AML-193 (cell line): ENCODE measurements at places on chromosomes 3 and 15.
A peak's percentile ranks its signal among the peaks of the same experiment; 100 is the strongest.

DNA sequence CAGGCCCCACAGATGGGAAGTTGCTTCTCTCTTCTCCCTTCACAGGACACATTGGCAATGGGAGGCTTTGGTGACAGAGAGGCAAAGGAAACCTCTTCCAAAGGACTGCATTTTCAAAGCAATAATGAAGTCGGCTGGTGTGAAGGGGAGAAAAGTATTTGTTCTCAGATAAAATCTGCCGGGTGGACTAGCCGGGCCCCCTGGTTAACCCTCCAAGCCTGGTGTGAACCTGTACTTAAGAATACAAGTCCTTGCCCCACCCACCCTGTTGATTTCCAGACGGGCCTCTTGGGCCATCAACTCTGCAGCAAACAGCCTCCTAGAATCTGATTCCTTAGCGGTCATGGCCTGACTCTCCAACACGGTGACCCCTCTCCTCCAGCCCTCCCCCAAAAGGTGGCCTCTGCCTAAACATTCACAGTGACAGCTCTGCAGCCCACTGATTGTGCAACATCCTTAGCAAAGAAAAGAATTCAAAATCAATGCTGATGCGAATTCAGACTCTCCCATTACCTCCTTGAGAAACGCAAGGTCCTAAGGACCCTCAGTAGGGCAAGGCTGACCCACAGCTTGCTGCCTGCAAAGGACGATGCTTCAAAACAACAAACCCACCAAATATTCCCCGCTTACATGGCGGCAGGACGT is 9.9 kb downstream of the TLE3 start:
- DNase-seq, result no peak

DNA sequence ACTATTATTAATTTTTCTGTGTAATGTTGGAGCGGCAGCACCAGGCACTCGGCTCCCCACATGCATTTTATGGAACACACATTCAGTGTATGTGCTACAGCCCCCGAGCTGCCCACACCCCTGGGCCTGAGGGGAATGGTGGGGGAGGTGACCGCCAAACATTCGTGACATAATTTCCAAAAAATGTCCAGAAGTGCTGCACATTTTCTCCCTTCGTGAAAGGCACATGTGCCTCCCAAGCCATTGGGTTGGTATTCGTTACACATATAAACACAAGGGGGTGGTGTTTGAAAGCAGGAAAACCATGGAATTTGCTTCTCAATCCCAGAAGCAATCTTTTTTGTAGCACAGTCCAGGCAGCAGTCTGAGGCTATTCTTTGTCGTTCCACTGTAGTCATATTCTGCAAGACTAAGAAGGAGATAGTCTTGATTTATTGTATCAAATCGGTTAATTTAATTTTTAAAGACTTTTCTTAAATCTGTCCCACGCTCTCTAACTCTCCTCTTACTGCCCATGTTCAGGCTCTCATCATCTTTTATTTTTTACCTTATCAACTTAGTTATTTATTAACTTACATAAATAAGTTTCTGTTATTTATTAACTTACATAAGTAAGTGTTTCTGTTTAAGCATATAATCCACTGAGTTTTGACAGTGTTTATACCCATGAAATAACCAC is 39.2 kb upstream of the POLR2M start:
- no peak for DNase-seq

DNA sequence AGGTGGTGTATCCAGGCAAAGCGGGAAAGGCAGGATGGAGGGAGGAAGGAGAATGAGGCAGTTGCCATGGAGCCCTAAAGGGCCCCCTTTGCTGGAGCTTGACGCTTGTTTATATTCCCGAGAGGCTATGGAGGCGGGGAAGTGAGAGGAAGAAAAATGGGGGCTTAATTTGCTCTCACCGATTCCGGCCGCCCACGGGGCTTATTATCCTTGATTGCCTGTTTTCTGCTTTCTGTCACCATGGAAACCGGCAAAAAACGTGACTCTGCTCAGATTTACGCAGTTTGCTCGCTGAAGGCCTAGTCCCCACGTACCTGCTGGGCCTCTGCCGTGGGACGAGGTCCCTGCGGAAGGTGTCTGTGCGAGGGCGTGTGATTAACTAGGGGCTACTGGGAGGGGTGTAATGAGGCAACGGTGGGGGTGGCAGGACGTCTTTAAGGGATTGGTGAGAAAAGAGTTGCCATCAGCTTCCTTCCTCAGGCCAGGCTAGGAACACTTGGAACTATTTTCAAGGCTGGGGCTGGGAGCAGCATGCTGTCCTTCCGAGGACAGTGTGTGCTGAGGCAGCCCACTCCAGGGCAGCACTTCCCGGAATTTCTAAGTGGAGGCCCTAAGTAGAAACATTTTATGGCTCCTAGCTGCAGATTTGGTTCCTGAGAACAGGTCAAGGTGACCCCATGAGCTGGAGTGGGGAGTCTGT is 110.8 kb upstream of the NDN start:
- DNase-seq, result no peak

GRCh38 chr3:112078125-112079083 is 7.8 kb upstream of the C3orf52 start:
- DNase-seq, result no peak

- peak; percentile 85 for DNase-seq
Observed at GRCh38 chr3:186162221-186162620, 53.3 kb upstream of the ETV5 start.

- no peak for DNase-seq
Observed at GRCh38 chr3:115245899-115246298, 98.8 kb upstream of the ZBTB20 start.

DNA sequence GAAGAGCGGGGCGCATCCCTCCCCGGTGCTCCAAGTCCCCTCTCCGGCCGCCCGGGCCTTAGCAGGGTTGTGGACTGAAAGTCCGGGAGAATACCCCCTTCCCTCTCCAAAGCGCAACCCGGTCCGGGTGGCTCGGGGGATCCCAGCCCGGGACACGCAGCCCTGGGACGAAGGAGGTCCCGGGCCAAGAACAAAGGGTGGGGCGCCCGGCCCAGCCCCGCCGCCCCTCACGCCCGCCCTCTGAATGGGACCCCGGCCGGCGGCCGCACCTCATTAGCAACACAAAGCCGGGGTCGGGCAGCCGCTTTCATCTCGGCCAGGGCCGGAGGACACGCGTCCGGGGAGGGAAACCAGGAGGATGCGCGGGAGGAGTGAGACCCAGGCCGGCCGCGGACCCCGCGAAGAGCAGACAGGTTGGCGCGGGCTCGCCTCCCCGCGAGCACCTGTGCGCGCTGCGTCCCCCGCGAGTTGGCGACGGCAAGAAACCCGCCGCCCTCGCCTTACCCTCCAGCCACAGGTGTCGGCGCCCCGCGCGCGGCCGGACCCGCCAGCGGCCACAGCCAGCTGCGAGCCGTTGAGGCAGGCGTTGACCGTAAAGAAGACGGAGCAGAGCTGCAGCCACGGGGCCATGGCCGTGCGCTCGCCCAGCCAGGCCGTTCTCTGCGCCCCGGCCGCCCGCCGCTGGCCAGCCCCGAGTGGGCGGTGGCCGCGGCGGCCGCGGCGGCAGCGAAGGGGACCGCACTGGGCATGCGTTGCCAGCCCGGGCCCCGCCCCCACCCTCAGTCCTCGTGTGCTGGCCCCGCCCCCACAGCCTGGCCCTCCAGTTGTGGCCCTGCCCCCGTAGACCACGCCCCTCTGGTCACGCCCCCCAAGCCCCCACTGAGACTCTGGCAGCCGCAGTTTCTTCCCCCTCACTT is at the start of gene IL17RD:
TSS of gene IL17RD (minus strand) at position 697 of the 917 bp plus-strand sequence. CDS start at position 630, 67 bp downstream.
- DNase-seq, result peak; percentile 30

- DNase-seq, result no peak
Observed at GRCh38 chr15:88911766-88912118, 1.4 kb downstream of the MFGE8 start.
